ENCODE measurements at places on chromosomes 6 and 20.

GRCh38 chr20:48777005-48777404 is 50.8 kb downstream of the PREX1 start:
- no peak for DNase-seq

DNA sequence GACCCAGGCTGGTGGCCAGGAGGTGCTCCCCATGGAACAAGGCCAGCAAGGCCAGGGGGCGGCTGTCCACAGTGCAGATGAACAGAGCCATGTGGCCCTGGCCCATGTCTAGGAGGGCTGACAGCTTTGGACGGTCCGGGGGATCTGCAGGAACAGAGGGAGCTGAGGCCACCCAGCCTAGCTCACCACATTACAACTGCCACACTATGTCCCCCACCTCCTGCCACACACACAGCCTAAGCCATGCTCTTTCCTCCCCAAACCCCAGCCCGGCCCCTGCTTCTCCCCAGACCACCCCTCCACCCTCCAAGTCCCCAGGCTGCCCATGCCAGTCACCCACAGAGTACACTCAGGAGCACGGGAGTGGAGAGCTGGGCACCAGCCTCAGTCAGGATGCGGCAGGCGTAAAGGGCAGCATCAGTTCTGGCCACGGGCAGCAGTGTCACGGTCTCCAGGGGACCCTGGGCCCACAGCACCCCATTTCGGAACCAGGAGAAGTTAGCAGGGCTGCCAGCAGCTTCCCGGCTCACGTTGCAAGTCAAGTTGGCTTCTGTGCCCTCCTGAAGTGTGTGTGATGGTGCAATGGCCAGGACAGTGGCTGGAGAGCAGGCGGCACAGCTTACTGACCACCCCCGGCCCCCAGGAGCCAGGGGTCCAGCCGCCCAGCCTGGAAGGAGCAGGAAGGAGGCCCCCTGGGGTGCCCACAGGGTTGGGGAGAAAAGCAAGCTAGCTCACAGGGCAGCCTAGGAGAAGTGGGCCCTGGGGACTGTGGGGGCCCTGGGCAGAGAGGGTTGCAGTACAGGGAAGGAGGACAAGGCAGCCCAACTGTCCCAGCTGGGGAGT is 15.2 kb upstream of the ADAM33 start:
- DNase-seq: no peak

GRCh38 chr20:62752181-62752670 is 43.6 kb downstream of the NTSR1 start:
- DNase-seq: no peak

DNA sequence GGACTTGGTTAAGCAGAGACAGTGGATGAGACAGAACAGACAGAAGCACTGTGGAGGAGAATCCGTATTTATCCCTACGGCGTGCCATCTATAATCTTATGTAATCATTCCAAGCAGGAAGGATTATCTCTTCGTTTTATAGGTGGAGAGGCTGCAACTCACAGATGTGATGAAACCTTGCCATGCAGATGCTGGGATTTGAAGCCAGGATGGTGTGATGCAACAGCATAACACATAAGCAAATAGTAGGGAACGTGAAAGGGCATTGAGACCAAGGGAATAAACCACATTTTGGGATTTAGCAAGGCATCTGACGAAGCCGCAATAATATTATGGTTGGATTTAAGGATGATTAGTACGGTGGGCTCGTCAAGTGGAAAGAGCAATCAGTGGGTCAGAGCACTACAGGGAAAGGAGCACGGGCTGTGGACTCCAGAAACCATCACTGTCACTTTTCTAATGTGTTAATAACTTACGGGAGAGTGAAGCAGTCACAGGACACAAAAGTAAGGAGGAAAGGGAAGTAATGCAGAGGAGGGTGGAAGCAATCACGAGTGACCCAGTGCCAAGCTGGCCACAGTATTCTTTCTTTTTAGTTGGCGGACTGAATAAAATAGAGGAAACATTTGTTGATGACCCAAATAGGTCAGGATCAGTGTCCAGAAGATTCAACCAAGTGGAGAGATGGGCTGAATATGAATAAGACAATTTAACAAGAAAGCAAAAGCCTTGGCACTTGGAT is 119.6 kb upstream of the EDN1 start:
- peak; percentile 55 for DNase-seq

- DNase-seq: peak; percentile 89
Measured at GRCh38 chr6:84150705-84151104, 76.7 kb downstream of the CEP162 start.

GRCh38 chr6:143348531-143348930 is 102.0 kb downstream of the ADAT2 start:
- no peak for DNase-seq

DNA sequence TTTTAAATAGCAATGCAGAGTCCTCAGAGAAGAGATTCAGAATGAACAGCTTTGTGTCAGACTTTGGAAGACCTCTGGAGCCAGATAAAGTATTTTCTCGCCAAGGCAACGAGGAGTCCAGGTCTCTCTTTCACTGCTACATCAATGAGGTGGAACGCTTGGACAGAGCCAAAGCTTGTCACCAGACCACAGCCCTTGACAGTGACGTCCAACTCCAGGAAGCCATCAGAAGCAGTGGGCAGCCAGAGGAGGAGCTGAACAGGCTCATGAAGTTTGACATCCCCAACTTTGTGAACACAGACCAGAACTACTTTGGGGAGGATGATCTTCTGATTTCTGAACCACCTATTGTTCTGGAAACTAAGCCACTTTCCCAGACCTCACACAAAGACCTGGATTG is 55.5 kb downstream of the MRAP2 start:
- DNase-seq: no peak

DNA sequence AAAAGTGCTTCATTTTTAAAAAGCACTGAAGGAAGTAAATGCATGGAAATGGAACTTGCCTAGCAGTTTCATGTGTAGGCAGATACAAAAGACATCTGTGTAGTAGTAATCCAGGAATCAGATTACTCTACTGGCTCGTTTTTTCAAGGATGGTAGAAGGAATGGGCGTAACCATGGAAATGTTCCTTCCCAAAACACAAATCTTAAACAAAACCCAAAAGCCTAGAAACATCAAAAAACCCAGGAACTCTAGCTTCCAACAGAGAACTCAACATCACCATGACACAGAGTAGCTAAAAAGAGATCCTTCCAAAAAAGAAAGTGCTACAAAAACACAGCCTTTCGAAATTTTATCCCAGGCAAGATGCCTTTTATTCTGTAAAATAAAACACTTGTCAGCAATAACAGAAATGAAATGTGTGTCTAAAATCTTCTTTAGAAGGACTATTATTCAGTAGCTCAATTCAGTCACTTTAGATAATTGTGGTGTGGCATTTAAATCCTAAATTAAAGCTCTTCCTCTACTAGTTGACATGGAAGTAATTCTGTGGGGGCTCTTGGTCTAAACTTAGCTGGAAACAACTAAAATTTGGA is 81.7 kb downstream of the FAM217A start:
- peak; percentile 44 for DNase-seq

DNA sequence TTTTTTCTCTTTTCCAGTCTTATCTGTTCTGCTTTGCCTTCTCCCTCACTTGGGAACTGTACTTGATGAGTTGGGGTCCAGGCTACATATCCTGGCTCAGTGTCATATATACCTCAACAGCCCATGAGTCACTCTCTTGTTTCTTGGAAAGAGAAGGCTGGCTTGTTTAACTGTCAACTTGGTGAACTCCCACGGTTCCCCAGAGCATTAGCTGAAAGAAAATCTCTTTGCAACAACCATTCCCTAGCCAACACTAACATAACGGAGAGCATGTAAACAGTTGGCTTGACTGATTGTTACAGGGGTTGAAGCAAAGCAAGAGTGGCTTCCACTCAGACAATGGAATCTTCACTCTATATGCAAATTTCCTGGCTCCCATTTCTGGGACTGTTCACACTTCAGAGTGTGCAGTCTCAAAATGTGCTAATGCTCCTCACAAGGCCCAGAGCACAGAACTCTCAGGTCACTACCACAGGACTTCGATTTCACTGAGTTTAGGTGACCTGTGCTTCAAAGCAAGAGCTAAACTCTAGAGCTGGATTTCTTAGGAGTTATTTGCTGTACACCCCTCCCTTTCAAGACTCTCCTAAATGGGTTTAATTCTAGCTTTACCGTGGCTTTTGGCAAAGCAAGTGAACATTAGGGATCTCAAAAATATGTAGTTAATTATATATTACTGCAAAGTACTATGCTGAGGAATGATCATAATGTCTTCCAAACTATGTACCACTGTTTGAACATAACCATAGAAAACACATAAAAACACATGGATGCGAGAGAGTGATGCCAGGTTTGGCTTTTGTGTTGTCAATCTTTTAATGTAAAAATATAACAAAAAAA is 609.8 kb downstream of the RFPL4B start:
- DNase-seq: peak; percentile 48

GRCh38 chr6:164230259-164230658 is 815.7 kb downstream of the QKI start:
- no peak for DNase-seq

- no peak for DNase-seq
Measured at GRCh38 chr6:158501360-158502262, 58.3 kb upstream of the TMEM181 start.

Measured in GM04504 (cell line).